Cerebellar cortex (tissue), 1 donor: ENCODE measurements at places on chromosomes 1 and 21.

GRCh38 chr1:200880212-200880611, 7.4 kb downstream of the GPR25 start:
- DNase-seq, result no peak

GRCh38 chr1:58282623-58283387, 263.7 kb downstream of the OMA1 start:
- DNase-seq, result no peak

DNA sequence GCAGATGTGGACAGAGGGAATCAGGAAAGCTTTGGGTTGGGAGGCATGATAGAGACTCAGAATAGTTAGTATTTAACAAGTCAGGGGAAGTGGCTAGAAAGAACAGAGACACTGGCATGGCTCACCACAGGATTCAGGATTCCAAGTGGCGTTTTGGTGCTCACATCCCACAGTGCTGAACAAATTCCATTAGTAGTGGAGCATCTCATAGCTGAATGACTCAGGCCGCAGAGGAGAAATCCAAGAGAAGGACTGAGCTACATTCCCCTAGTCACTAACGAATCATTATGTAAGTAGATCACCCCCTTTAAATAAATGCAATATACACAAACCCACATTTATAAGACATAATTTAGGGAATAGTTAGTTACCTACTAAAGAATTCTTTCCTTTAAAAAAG, 5.0 kb upstream of the KCNJ9 start:
- DNase-seq, result no peak

DNA sequence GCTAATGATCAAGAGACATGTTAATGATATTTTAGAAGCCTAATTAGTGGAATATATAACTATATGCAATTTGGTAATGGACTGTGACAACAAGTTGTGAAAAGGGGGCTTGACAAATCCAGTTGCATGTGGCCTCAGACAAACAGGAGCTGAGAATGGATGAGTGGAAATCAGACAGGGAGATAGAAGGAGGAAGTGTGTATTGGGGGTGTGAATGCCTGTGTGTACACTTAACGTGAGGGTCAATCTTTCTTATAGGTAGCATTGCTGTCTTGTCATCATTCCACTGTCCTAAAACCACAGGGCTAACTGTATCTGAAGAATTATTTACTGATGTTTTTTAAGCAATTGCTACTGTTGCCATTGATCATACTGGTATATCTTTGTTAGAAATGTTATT, 64.8 kb downstream of the PBX1 start:
- DNase-seq, result no peak

GRCh38 chr1:205325334-205325884, 3.9 kb upstream of the NUAK2 start:
- peak; percentile 93 for DNase-seq

GRCh38 chr1:9544926-9545325, 5.7 kb downstream of the SLC25A33 start:
- no peak for DNase-seq

DNA sequence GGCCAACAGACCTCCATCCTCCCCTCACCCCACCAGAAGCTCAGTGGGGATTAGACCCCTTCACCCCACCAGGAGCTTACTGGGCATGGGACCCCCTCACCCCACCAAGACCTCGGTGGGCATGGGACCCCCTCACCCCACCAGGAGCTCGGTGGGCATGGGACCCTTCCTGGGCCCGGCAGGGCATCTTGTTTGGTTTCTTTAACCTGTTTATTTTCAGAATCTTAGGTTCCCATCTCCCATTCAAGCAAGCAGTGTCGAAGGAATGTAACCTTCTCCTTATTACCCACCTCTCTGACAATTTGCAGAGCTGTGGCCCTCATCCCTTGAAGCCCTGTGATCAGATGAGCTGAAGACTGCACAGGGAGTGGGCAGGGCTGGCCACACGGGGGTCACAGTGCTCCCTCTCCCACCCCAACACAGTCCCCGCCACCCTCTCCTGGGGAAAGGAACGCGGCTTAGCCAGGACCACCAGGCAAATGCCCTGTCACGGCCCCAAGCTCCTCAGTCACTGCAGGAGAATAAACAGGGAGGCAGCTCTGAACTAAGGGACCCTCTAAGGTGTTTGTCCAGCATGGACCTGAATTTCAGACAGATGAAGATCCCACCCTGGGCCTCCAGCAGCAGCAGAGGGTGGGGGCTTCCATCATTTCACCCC, 330.0 kb downstream of the NPHP4 start:
- no peak for DNase-seq

DNA sequence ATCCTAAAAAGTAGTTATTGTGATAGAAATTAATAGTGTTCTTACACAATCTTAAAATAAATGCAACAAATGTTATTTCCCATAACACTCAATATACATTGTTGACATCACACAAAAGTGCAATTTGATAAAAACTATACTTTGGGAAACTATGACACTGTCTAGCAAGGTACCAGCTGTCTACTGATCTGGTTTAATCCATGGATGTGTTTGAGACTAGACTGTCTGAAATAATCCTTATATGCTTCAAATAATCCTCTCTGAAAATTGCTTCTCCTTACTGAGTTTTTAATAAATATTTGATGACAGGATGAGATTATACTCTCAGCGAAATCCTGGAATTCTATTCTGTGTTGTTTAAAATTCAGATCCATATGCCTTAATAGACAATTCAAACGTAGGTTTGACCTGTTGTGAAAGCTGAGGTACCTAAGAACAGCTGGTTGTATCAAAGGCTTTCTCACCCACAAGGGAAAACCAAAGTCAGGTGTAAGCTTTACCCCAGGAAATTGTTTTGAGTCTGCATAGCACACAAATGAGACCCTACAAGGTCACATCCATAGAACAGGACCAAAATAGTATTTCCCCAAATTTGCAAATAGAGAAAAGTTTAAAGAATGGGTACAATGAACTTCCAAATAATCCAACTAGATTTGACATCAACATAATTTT, 8.8 kb upstream of the GFI1 start:
- no peak for DNase-seq
